ENCODE measurements at places on chromosomes 2 and 18. TPM values are rescaled to one million over a fixed set of nuclear protein-coding genes. Genes with fewer than 3 reads are reported as not detected.

The ANKRD23 gene
- total RNA-seq = 1.8 TPM

The ITGB6 gene
- total RNA-seq = 0.03 TPM

The ZBTB7C gene
- total RNA-seq = 0.16 TPM

The ENOSF1 gene
- total RNA-seq = 121 TPM

The NGEF gene
- not detected for total RNA-seq

The DSC2 gene
- total RNA-seq = 0.29 TPM

The DSEL gene
- total RNA-seq = 1.4 TPM

The ANKRD30B gene
- total RNA-seq = 7.3 TPM

The ECEL1 gene
- total RNA-seq = 0.05 TPM

The AGXT gene
- total RNA-seq = not detected

The CCNT2 gene
- total RNA-seq = 26.2 TPM

GRCh38 chr2:241454837-241455485, 53.4 kb downstream of the STK25 start:
- no peak for DNase-seq

DNA sequence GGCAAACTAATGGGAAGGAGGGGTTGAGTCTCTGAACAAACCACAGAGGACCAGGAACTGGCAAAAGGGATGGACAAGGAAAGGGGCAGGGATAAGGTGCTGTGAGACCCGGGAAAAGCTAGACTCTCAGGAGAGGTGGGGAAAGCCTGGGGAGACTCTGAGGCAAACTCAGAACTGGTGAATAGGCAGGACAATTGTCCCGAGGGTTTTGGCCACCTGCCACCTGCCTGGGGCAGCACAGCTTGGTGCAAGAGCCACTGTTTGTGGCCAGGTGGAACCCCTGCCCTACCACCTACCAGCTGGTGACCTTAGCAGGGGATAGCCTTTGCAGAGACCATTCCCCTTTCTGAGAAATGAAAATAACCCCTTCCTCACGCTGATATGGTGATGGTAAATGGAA, 129.4 kb upstream of the ASB18 start:
- DNase-seq = no peak

DNA sequence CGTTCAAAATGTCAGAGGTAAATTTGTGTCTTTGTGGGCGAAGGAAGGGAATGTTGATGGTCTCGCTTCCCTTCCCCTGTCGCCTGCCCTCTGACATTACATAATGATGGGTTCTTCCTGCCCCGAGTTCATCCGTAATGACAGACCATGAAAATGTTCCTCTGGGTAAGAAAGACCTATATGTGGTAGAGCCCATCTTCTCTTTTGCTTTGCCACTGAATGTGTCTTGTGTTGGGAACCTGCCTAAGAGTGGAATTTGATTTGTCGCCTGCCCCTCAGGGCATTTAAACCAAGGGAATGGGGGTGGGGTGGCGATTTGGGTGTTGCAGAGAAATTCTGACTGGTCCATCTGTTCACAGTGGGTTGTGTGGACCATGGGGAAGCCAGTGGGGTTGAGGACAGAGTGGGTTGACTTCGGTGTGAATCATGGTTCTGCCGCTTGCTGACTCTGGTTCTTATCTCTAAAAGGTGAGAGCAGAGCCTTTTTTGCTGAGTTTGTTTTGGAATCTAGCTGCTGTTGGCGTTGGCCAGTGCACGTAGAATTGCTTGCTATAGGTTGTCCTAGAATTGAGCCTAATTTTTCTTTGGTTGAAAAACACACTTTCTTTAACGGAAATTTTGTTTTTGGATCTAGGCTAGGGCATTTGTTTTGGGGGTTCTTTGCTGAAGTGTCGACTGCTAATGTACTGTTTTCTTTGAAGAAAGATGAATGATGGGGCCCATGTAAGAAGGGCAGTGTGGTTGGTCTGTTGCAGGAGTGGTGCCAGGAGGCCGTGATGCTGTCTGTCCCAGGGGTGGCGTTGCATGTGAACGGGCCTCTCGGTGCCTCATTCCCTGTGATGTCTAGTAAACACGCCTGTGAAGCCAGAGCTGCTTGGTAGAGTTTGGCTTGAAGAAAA, 1.3 kb downstream of the INPP4A start:
- peak; percentile 30 for DNase-seq

DNA sequence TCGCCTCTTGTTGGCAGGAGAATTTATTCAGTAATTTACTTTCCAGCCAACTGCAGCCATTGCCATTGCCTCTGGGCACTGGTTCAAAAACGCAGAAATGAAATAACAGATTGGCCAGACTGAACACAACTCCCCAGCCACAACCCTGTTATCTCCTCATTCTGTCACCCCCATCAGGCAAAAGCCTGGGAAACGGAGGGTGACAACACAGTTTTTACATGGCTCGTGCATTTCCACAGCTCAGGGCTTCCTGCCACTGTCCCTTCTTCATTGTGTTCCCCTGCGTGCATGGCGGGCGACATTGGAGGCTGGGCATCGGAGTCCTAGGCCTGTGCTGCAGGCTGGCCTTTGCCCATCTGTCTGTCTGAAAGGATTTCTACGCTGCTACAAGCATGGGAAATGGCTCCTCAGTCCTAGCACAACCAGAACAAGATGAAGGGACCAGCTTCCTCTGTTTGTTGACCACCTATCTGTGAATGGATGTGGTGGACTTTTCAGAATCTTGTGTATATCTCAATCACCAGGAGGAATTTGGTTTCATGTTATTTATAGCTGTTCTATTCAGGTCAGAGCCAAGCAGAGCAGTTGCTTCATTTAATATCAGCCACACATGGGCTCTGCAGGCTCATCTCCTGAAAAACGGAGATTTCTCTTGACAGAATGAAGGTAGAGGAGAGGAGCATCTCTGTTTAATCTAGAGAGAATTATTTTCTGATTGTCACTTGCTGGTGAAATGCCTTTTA, 107.0 kb downstream of the MGAT5 start:
- DNase-seq = no peak

- DNase-seq = no peak
Observed at GRCh38 chr18:55841314-55841713, 253.3 kb upstream of the TCF4 start.

DNA sequence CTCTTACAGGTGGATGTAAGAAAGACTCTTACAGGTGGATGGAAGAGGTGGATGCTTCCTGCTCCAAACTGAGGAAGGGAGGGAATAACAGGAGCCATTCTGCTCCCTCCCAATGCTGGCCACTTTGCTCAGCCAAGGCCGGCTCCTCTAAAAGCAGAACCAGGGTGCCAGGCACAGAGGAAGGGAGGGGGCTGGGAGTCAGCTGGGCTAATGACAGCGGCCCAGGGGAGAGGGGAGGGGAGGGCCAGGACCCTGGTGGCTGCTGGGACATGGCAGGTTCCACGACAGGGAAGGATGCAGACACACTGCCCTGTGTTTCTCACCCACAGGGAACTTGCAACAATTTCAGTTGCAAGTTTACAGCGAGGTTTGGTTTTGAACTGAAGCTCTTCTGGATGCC, 173.4 kb downstream of the ANAPC1 start:
- no peak for DNase-seq

DNA sequence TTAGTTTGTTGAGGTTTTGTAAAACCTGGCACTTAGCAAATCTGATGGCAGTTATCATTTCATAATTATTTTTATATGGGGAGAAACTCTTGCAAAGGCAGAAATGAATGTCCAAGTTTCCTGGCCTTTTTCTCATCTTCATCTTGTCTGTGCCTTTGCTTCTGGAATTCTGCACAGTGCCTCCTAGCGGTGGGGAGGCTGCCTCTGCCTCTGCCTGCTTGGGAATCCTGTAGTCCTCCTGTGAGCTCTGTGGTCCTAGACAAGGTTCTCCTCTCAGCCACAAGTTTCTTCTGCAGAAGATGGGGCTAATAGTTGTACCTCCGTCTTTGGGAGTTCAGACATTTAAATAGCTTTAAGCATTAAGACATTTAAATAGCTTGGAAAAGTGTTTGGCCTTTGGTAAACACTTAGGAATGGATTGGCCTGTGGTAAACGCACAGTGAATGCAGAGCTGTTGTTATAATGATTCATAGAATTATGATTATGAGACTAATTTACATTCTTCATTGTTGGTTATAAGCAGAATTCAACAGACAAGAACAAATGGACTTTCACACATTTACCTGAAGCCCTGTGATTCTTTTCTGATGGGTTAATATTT, 101.2 kb downstream of the ZNF236 start:
- DNase-seq = peak; percentile 68

DNA sequence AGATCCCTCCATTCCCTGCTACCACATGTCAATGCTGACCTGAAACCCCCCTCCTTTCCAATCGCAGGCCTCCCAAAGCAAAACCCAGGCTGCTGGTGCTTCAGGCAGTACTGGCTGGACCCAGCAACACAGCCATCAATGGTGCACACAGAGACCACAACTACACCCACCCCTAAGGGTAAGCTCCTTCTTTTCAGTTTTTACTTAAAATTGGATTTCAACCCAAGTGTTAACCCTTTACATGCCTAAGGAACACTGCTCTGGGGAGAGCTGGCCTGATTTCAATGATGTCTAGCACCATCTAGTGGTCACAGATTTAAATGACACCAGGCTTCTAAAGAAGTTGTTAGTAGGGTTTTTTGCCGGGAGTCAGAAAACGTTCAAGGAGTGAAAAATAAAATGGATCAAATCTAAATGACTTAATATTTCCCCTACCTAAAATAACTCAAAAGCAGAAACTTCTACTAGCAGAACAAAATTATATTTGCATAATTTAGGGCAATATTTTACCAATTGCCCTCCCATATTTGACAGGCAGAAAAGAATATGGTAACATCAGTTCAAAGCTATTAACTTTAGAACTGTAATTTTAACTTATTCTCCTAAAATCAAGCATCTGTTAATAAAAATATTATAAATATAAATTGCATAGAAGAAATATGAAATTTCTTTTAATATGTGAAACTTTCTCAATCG, 24.6 kb downstream of the FECH start:
- peak; percentile 69 for DNase-seq

GRCh38 chr2:109341355-109342255, 212.6 kb downstream of the SH3RF3 start:
- DNase-seq = no peak

DNA sequence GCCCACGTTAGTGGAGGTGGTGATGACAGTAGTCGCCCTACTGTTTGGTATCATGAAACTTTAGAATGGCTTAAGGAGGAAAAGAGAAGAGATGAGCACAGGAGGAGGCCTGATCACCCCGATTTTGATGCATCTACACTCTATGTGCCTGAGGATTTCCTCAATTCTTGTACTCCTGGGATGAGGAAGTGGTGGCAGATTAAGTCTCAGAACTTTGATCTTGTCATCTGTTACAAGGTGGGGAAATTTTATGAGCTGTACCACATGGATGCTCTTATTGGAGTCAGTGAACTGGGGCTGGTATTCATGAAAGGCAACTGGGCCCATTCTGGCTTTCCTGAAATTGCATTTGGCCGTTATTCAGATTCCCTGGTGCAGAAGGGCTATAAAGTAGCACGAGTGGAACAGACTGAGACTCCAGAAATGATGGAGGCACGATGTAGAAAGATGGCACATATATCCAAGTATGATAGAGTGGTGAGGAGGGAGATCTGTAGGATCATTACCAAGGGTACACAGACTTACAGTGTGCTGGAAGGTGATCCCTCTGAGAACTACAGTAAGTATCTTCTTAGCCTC, 16.2 kb downstream of the MSH6 start:
- DNase-seq = no peak

DNA sequence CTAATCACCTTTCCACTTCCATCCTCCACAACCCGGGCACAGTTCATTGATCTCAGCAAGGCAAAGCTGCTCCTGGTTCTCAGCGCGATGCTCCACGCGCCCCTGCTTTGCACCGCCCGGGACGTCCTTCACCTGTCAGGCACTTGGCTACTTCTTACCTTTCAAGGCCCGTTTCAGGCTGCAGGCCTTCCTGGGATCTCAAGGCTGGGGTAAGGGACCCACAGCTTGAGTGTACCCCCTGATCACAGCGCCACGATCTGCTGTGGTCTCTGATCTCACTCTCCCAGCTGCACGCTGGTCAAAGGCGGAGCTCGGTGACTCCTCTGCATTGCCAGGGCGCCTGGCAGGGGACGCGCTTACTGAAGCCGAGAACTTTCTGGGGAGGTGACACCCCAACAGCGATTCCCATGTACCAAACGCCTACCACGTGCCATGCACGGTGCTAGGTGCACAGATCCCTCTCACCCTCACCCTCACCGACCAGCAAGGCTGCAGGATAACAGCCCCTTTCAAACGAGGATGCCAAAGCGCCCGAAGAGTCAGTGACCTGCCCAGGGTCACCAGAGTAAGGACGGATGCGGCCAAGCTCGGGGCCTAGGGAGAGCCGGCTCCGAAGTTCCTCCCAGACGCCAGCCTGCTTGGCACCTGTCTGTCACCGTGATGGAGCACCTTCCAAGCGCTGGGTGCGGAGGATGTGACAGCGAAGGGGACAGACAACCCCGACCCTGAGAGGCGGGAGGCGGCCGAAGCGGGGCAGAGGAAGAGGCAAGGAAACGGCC, 818 bp downstream of the ITGB1BP1 start:
- peak; percentile 26 for DNase-seq

- DNase-seq = no peak
Observed at GRCh38 chr2:16765356-16765755, 99.7 kb upstream of the CYRIA start.

GRCh38 chr2:72570413-72570812, 255.4 kb downstream of the EXOC6B start:
- no peak for DNase-seq

DNA sequence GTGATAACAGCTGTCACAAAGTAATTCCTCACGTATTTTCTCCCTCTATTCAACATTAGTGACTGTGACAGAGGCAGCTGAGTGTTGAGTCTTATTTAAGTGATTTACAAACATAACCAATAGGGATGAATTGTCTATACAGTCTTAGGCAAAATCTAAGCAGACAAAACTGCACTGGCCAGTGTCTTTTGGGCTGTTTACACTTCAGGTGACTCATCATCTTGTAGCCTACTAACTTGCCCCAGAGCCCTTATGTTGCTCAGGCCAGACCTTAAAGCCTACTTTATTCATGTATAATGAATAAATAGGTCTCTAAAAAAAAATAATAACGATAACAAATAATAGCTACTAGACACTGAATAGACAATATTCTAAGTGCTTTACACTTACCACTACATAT, 17.2 kb downstream of the THOC1 start:
- no peak for DNase-seq

DNA sequence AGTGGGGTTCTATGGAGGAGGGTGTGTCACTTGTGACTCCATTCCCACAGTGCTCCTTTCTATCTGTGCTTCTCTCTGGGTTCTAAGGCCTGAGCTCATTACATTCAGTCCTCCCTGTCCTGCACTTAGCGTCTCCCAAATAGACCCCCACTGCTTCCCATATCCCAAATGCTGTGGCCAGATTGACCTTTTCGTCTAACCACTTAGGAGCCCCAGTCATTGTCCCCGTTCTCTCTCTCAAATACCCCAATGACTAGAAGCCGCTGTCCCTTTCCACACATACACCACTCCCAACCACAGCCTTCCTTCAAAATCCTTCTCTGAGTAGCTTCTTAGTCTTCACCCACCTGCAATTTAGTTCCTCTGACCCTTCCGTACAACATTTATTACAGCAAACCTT, 146.5 kb downstream of the TRIM43 start:
- DNase-seq = no peak

DNA sequence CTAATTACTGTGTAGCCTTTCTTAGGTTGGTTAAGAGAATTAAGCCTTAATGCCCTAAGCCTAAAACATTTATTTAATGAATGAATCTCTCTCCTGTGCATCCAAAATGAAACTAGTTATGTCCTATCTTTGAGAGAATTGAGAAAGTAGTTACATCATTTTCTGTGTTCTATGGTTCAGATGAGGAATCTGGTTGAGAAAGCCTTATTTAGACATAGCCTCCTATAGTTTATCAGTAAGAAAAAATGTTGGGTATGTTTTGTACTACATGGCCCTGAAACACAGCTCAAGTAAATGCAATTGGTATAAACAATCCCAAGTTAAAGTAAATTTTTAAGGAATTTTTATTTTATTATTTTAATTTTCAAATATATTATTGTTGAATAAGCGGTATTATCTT, 25.9 kb upstream of the RAMP1 start:
- no peak for DNase-seq
